ENCODE measurements at places on chromosomes 3 and 15. TPM values are rescaled to one million over a fixed set of nuclear protein-coding genes. Genes with fewer than 3 reads are reported as not detected.

Gene CLDN18
- total RNA-seq, result not detected

Gene AGBL1
- not detected for total RNA-seq

Gene SCAP
- total RNA-seq, result 37.4 TPM

Gene FGF12
- total RNA-seq, result 0.12 TPM

Gene SEMA5B
- not detected for total RNA-seq

- DNase-seq, result no peak
These were observed 23.9 kb downstream of the RBPMS2 start for GRCh38 chr15:64751464-64751863.

GRCh38 chr3:72682936-72683452 is 165.3 kb downstream of the SHQ1 start:
- DNase-seq, result no peak

DNA sequence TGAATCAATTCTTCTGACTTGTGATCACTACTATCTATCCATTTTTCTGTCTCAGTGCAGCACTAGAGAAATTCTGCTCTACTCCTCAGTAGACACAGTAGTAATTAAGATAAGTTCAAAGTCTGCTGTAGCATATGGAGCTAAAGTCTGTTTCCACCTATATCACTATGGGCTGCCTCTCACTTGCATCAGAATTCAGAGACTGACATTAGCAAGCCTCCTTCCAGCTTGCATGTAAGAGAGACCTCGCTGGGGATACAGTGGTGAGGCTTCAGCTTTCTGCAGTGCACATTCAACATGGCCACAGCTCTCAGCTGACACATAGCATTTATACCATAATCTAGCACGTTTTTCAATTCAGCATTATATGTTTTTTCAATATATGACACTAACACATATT is 217.0 kb downstream of the PLOD2 start:
- no peak for DNase-seq

GRCh38 chr3:134344560-134344959 is 29.7 kb downstream of the AMOTL2 start:
- no peak for DNase-seq

GRCh38 chr3:188122571-188123169 is 31.3 kb upstream of the LPP start:
- DNase-seq, result no peak

DNA sequence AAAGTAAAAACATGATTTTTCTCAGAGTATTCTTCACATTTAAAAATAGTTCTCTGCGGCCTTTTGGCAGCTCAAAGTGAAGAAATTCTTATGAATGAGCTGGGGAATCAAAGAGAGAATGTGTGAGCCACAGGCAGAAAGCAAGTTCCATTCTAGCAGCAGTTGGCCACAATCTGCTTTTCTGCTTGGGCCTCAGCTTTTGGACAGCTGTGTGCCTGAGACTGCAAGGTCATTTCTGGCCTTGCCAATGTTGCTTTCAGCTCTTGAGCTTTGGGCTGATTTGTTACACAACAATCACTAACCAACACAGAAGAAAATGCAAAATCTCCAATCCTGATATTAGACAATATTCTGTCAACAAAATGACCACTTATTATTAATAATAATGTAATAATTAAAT is 14.4 kb upstream of the TM4SF4 start:
- DNase-seq, result no peak

DNA sequence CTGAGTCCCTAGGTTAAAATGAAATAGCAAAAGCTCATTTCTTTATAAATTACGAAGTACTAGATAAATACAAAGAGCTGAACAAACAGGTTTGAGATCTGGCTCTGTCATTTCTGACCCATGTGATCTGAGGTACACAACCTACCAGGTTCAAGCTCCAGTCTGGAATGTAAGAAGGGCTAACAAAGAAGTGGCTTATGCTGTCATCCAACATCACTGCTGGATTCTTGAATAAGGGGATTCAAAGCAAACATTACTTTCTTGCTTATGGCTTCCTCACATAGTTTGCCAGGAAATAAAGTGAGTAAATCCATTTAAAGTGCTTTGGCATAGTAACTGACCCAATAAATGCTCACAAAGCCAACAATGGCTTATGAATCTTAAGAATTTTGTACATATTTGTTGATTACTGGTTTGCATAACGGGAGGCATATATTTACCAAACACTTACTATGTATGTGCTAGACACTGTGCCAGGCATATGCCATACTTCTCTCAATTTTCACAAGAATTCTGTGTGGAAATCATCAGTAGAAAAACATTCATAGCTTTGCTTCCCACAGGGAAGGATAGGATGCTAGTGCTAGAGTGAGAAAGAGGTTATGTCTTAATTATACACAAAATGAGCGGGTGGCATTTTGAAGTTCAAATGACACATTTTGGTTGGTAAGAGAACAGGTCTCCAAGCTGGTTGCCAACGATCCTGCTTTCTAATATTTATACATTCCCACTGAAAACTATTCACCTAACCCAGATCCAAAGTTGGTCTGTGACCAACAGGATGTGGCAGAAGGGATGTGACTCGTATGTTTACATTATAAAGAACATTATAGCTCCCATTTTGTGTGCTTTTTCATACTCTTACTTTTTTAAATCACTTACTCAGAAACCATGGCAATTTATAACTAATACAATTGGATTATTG is 38.7 kb upstream of the CSPG5 start:
- no peak for DNase-seq

GRCh38 chr3:181431748-181432147 is 280.0 kb upstream of the SOX2 start:
- no peak for DNase-seq

DNA sequence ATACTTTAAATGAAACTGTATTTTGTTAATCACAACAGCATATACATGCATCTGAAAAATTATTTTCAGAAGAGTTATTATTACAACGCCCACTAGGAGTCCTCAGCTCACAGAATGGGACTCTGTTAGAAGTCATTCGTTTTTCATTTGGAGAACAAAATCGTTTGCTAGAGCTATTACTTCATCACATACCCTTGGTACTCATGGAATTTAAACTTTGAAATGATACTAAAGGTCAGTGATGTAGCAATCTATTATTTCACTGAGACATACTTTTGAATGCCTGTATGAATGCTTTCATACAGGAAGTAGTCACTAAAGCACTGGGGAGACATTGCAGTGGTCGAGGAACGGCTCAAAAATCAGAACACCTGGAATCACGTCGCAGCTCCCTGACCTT is 198.1 kb downstream of the MBNL1 start:
- DNase-seq, result peak; percentile 33

DNA sequence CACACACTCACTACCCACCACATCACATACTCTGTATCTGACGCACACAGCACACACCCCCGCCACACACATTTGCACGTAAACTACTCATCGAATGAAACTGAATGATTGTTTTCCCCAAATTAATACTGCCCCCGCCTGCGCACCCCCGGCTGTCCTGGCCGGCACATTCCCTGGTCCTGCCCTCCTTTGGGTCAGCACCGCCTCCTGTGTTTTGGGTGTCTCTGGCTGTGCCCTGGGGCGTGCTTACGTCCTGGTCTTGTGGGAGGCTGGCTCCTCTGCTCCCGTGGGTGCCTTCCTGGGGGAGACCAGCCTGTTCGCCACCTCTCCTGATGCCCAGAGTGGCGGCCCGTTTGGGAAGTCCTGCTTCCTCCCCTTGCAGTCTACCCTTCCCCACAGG is 30.2 kb downstream of the APBA2 start:
- no peak for DNase-seq

Measured in RPMI7951 (cell line).